ENCODE measurements at places on chromosomes 1 and 21.

DNA sequence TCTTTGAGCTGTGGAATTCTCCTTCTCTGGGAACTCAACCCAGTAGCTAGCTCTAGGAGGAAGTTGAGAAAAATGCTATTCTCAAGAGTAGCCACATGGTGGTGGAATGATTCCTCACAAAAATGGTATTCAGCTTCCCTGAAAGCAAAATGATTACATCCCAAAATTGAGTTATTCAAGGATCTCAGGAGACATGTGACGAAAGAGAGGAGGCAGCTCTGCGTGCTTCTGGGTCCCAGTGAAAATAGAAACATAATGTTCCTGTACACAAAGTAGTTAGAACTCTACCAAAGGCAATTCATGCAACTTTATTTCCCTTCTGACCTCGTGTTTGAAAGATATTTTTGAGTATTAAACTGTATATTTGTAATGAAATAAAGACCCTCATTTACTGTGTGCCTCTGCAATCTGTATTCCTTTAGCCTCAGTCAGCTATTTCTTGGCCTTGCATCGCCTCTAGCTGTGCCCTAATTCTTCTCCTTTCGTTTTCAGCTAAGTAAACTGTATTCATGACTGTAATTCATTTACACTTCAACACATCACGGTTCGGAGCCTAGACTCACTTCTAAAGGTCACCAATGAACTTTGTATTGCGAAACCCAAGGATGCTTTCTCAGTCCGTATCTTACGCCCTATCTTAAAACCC, 167.3 kb downstream of the FASLG start:
- no peak for DNase-seq

DNA sequence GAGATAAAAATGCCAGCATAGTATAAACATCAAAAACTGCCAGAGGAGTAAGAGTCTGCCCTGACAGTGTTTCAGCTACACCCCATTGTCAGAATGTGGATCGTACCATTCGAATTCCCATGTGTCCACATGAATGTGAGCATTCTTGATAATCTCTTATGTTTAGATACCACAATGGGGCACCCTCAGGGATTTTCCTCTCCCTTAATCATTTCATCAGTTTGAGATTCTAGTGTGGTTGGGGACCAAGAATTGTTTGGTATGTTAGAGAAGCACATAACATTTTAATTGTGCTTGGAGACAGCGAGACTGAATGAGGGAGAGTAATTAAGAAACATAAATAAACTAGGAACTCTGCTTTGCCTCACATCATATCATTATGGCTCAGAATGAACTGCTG, 120.2 kb downstream of the ZC3H11B start:
- no peak for DNase-seq

GRCh38 chr1:15141935-15142539, 11.5 kb upstream of the TMEM51 start:
- no peak for DNase-seq

- no peak for DNase-seq
Observed at GRCh38 chr1:115283249-115283648, 54.8 kb downstream of the NGF start.

- no peak for DNase-seq
Observed at GRCh38 chr1:177786176-177786745, 183.6 kb downstream of the SEC16B start.

DNA sequence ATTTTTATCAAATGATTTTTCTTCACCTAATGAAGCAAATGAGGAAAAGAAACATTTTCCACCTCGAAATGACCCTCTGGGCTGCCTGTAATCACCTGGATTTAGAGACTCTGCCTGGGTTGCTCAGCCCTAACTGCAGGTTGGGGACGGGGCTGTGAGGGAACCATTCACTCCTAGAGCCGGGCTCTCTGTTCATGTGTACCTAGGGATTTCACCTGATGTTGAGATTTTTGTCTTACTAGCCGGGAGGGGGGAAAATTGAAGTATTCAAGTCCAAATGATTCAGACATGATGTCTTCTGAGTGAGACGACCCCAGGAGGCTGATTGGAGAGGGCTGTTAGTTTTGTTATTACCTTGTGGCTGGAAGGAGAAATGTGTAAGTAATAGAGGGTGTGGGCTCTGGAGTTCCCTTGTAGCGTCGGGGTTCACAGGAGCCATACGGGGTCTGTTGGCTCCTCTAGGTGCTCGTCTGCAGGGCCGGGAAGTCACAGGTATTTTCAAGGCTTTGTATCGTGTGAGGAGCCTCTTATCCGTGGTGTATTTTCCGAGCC, 42.3 kb upstream of the PWP2 start:
- no peak for DNase-seq

DNA sequence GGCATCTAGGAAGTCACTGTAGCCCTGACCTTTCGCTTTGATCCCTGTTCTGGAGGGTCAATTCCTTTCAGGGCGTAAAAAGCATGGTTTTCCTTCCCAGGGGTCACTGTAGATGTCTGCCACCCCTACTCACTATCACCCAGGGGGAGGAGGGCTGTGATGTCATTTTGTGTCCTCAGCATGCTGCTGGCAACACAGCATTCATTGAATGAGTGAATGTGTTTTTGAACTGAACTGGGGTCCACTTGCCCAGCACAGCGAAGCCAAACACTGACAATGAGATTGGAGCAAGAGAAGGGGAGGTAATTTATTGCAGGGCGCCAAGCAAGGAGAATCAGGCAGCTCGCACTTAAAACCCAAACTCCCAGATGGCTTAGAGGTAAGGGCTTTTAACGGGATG, 78.2 kb upstream of the PGBD5 start:
- DNase-seq, result no peak

DNA sequence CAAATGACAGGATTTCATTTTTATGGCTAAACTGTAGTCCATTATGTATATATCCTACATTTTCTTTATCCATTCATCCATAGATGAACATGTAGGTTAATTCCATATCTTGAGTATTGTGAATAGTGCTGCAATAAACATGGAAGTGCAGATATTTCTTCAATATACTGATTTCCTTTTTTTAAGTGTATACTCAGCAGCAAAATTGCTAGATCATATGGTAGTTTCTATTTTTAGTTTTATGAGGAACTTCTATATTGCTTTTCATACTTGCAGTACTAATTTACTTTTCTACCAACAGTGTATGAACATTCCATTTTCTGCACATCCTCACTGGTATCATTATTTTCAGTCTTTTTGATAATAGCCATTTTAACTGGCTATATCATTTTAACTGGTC, 30.1 kb downstream of the OR10J5 start:
- DNase-seq, result no peak

GRCh38 chr1:25617625-25618432, 1.2 kb downstream of the MAN1C1 start:
- no peak for DNase-seq

GRCh38 chr1:14148526-14148925, 448.5 kb downstream of the PRDM2 start:
- DNase-seq, result no peak

DNA sequence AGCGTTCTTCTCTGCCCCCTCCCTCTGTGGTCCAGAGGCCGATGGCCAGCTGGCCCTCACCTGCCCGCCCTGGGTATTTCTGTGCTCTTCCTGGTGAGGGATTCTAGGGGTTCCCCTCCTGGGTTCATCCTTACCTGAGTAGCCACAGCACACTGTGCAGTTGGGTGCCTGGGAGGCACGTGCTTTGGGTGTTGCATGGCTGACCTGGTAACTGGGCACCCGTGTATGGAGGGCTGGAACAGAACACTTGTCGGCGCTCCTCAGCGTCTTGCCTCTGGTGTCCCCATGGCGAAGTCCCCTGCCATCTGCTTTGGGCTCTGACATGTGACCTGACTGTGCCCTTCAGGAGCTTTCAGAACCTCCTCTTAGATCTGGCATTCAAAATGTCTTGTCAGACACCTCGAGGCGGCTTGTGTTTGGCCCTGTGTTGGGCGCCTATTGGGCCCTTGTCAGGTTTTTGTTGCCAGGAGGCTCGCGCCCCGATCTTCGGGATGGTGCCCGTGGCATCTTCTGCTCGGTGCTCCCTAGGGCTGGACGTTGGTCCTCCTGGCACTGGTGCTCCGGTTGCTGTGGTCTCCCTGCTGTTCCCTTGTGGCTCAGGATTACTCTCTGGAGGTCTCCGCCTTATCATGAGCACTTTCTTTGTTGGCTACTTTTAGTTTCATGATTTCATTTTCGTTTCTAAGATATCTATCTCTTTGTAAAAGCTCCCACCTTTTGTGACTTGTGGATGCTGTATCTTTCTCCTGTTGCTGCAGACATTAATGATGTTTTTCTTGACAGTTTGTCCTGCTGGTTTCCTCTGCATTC, 28.5 kb downstream of the SKI start:
- peak; percentile 58 for DNase-seq

DNA sequence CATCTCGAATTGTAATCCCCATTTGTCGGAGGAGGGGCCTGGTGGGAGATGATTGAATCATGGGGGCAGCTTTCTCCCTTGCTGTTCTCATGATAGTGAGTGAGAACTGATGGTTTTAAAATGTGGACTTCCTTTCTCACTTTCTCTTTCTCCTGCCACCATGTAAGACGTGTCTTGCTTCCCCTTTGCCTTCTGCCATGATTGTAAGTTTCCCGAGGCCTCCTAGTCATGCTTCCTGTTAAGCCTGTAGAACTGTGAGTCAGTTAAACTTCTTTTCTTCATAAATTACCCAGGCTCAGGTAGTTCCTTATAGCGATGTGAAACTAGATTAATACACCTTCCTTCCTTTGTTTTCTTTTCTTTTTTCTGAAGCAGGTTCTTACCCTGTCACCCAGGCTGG, 13.9 kb downstream of the DNAJC6 start:
- DNase-seq, result no peak

DNA sequence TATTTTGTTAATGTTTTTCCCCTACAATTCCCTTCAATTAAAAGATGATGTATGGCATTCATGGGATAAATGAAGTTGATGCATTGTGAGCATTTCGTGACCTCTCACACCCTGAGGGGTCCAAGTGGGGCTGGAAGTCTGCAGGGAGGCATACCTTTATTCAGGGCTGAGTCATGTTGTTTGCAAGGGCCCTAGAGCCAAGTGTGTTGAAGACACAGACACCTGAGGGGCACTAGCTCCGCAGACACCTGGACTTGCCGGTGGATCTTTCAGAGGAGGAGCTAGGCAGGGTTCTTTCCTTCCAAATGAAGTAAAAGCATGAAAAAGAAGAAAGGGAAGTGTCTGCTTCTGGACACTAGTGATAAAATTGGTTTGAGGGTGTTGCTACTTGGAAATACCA, 57.0 kb upstream of the RGS7 start:
- DNase-seq, result no peak

GRCh38 chr1:15944308-15945010, 31.4 kb downstream of the ZBTB17 start:
- no peak for DNase-seq

GRCh38 chr1:64039390-64039926, 164.0 kb upstream of the UBE2U start:
- no peak for DNase-seq

DNA sequence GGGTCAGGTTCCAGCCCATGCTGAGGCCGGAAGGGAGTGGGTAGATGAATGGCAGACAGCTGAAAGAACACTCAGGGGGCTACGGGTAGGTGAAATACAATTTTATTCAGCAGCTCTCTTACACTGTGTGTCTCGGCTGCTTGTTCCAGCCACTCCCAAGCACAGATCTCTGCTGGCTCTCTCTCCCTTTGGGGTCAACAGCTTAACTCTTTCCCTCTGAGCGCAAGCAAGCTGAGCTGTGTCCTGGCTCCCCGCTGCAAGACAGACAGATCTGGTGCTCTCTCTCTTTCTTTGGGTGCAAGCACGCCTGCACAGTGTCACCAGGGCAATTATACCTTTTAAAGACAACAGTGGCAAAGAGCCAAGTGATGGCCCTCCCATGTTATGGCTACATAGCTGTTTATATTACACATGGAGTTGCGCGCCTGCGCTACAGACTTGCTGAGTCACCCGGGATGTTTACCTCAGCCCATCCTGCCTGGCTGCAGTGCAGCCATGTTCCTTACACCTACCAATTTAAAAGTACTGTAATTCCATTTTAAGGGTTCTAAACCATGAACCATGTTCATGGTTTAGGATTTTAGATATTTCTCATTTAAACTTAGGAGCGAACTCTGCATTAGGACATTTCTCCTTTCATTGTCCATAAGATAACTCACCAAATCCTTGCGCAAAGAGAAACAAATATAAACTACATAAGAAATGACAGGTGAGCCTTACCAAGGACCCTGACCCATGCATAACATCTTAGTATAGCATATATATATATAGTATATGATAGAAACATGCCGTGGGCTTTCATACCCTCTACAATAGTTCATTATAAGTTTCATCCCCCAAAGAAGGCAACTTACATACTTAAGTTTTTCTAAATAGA, 396.5 kb downstream of the SMYD3 start:
- DNase-seq, result no peak

- DNase-seq, result no peak
Observed at GRCh38 chr1:68338081-68338480, 105.8 kb upstream of the WLS start.

GRCh38 chr1:114341299-114341698, 169.7 kb downstream of the TRIM33 start:
- DNase-seq, result no peak

DNA sequence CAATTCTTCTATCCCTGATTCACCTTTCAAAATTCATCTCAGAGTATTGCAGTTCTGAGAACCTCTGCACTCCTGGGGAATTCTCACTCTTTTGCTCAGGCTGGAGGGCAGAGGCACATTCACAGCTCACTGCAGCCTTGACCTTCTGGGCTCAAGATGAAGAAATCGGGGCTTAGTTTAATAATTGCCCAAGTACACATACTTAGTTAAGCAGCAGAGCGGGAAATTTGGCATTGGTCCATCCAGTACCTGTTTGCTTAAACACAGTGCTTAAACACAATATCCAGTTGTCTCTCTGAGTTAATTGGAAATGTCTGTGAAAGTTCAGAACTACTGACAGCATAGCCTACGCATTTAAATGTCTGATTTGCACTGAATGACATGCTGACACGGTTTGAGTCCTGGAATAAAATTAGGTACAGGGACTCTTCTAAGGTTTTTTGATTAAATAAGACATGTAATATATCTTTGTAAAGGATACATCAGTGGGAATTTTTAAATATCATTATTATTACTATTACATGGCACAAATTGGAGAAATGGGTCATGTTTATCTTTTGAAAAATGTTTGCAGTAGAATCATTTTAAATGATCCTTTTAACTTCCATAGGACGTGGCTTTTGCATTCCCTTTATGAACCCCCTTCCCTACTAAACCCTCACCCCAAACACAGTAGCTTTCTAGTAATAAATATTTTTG, 337.4 kb downstream of the SRGAP2C start:
- no peak for DNase-seq

DNA sequence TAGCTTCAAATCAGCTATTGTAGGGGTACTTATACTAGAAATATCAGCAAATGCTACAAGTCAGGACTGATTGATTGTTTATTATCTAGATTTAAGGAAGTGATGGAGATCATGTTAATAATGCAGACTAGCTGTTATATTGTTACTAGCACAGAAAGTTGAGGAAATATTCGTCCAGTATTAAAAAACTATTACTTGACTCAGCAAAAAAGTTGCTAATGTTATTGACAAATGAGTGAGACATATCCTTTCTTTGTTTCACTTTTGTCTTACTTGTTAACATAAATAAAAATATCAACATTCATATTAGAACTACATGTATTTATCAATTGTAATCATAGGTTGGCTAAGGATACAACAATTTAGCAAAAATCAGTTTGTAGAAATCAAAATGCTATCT, 114.1 kb downstream of the WDR3 start:
- DNase-seq, result no peak
